ENCODE measurements at places on chromosomes 4 and X.

DNA sequence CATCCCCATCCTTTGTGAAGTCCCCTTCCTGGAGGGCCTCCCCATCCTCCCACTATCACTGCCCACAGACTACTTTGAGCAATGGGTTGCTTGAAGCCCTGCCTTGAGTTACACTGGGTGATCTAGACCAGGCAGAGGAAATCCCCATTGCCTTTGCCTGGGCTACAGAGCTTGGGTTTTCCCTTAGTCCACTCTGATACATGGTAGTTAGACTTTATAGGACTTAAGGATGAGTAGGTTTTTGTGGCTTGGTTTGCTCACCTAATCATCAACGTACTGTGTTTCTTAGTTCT is 56.6 kb downstream of the TMEM131L start:
- DNase-seq = peak; percentile 16

DNA sequence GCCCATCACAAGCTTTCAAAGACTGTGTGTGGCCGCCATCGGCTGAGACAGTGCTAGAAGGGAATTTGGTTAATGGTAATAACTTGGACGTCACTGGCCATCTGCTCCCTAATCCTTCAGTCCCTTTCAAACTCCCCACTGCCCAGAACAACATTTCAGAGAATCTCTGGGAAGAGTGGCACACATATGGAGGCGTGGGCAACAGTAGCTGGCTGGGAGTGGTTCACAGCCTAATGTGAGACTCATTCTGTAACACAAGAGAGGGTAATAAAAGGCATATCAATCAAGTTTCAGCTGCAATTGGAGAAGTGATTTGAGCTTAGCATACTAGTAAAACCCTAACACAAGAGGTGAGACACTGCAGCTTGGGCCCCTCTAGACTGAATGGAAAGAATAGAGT is 15.4 kb downstream of the SMIM10 start:
- DNase-seq = no peak

- no peak for DNase-seq
Observed at GRCh38 chr4:187887906-187888305, 107.7 kb upstream of the ZFP42 start.

DNA sequence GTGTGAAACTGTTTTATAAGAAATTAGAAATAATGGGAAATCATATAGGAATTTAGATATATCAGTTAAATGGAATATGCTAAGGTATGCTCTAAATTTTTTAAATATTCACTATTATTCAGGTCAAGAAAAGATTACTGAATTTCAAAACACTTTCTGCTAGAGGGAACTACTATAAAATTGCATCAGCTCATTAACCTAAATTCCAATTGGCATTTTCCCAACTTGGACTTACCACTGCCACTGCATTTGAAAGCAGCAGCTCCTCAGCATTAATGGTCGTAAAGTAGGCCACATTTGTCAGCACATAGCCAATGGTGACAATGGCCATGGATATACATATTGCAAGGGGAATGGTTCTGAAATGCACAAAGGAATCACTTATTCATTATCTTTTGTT is 57.3 kb downstream of the SLC7A11 start:
- no peak for DNase-seq

- DNase-seq = no peak
Observed at GRCh38 chrX:132853040-132853439, 105.4 kb downstream of the HS6ST2 start.

DNA sequence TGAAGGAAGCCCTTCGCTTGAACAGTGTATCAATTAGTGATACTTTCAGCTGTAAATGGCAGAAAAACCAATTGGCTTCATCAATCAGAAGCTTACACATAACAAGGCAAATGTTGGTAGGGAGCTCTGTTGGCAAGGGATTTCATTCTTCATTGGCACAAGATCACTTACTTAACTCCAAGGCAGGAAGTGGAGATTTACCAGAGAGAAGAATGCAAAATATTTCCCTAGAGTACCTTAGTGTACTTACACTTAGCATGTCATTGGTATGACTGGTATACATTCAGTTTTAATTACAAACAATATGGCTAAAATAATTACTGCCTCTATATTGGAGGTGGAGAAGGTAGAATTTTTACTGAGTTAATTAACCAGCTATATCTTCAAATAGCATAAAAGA is 545.0 kb downstream of the GABRG1 start:
- no peak for DNase-seq

DNA sequence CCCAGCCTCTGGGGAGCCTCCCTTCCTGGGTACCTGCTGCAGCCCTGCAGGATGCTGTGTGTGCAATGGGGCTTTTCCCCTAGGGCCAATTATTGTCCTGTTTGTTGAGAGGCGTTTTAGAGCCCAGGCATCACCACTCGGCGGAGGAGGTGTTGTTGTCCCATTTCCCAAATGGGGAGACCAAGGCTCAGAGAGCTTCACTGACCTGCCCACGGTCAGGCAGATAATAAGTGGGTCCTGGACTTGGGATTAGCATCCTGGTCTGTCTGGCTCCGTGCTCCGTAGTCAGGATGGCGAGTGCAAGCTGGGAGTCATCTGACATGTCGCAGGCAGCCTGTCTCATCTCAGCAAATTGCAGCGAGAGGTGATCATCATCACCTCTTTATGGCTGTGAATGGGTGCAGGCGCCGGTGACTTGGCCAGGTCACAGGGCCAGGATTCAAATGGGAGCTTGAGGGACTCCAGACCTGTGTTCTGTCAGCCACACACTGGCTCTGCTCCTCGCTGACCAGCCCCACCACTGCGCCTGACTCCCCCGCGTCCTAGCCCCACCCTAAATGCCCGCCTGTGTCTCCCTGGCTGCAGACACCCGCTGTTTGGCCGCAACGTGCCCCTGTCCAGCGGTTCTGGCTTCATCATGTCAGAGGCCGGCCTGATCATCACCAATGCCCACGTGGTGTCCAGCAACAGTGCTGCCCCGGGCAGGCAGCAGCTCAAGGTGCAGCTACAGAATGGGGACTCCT is 16.6 kb downstream of the HTRA3 start:
- no peak for DNase-seq

Data from T-helper 2 cell (primary cell).